ENCODE measurements at places on chromosomes 13 and 19. TPM values are rescaled to one million over a fixed set of nuclear protein-coding genes. Genes with fewer than 3 reads are reported as not detected.
A peak's percentile ranks its signal among the peaks of the same experiment; 100 is the strongest.

The GJA3 gene
- total RNA-seq: 0.10 TPM

The PEAK3 gene
- total RNA-seq: not detected

DNA sequence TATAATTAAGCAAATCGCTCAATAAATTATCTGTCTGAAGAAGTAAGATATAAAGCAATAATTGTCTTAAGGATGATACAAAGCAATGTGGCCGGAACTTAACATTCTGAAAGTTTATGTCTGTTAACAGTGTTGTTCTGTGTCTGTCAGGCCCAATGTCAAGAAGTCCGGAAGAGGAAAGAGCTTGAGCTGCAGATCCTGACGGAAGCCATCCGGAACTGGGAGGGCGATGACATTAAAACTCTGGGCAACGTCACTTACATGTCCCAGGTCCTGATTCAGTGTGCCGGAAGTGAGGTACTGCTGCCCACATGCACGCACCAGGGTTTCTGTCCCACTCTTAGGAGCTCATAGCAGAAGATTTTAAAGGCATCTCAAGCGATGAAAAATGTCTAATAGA lies 45.1 kb upstream of the TEX29 start:
- no peak for DNase-seq

- DNase-seq: peak; percentile 50
These were observed 2.6 kb upstream of the MCEMP1 start for GRCh38 chr19:7674010-7675005.

GRCh38 chr13:43294412-43294811 lies 271.0 kb downstream of the DNAJC15 start:
- DNase-seq: no peak

- DNase-seq: no peak
These were observed 829 bp upstream of the ATCAY start for GRCh38 chr19:3879656-3880055.

DNA sequence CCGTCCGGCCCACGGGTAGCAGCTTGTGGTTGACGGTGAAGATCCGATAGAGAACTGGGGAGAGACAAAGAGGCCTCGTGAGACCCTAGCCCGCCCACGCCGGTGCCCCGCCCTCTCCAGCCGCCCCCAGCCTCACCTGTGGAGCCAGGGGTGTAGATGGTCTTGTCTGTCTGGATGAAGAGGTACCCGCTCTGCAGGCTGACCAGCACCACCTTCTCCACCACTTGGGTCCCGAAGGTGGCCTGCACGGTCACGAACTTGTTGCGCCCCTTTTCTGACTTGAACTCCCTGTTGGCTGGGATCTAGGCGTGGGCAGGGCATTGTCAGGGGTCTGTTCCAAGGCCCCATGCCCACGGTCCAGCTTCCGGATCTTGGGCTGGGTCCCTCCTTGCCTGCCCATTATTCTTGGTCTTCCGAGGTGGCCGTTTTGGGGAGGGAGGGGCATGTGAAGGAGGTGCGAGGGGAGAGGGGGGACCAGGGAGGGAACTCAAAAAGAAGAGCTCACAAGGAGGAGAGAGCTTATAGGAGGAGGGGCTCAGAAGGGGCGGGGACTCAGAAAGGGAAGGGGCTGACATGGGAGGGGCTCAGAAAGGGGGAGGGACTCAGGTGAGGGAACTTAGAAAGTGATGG lies 2.2 kb downstream of the C3 start:
- DNase-seq: no peak

DNA sequence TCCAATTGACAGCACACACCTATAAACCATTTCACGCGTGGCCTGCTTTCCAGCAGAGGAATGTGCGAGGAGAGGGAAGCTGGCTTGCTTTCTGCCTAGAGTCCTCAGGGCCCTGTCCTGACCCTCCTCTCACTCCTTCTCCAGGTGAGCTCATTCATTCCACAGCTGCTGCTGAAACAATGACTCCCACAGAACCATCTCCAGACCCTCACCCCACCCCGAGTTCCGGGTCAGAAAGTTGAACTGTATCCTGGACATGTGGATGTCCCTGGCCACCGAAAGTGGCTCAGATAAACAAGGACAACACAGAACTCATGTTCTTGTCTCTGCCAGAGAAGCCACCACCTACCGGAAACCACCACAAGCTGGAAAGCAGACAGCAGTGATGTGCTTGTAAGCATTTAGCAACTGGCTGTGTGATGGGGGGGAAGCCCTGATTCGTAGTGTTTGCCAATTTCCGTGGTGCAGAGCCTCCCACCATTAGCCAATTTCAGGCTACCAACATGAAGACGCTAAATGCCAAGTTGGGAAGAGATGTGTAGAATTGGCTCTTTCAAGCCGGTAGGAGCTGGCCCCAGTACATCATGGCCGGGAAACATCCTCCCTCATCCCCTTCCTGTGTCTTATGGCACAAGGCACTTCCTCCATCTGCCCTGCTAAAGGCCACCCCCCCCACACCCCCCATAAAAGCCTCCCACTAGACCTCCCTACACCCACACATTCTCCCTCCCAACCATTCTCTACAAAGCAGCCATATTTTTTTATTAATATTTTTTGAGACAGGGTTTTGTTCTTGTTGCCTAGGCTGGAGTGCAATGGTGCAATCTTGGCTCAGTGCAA lies 5.0 kb downstream of the SYCE2 start:
- DNase-seq: no peak

DNA sequence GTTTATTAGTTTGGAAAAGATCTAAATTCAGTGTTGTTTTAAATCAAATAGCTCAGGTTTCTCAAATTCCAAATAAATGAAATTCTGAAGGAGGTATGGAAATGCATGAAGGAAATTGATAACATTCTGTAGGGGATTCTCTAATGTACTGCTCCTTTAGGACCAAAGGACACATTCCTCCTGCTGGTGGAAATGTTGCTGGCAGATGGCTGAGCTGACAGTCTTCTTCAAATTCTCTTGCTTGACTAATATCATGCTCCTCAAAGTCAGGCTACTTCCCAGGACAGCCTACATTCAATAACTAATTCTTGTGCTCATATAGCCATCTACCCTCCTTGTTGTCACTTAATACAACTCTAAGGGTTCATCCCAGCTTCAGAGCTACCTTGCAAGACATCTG lies 1118.5 kb downstream of the PCDH9 start:
- no peak for DNase-seq

DNA sequence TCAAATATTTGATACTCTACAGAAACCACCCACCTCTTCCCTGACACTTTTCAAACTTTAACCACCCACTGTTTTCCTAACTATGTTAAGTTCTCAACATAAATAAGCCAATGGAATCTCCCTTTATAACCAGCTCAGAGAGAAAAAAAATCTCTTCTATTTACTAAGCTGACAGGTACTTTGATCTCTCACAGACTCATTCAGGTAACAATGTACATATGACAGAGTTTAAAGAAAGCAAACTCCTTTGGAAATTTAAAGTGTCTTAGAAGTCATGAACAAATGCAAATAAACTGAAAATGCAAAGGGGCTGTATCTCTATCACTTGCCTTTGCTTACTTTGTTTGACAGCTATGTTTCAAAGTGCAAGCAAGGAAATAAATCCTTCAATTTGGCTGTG lies 109.3 kb downstream of the KLF12 start:
- no peak for DNase-seq

GRCh38 chr19:46447824-46448223 lies 19.1 kb upstream of the PNMA8C start:
- DNase-seq: no peak

DNA sequence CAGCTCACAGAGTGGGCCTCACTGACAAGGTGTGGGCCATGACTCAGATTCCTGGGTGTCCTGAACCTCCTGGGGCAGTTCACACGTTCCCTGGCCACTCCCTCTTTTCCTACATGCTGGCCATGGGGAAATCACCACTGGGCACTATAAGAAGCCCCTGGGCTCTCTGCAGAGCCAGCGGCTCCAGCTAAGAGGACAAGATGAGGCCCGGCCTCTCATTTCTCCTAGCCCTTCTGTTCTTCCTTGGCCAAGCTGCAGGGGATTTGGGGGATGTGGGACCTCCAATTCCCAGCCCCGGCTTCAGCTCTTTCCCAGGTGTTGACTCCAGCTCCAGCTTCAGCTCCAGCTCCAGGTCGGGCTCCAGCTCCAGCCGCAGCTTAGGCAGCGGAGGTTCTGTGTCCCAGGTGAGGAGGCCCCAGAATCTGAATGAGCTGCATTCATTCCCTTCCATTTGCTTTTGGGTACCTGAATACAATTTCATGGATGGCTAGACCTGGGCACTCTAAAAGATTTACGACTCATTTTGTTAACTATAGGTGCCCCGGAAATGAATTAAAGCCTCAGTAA lies at the start of gene OLFM4:
OLFM4 (plus strand) TSS at position 177 of the 567 bp plus-strand sequence; CDS start at position 201, 24 bp downstream.
- DNase-seq: no peak

DNA sequence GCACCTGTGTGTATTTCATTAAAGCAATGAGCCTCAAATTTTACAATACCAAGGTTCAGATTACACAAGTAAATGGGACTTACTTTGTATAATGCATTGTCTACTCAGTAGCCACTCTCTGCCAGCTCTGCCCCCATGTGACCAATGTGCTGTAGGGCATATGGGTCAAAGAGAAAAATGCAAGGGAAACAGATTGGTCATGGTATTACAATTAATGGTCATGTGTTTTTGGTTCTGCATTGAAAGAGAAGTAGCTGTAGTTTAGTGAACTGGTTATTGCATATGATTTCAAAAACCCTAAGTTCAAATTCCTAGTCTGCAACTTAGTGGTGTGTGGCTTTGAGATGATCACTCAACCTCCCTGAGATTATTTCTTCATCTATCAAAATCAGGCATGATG lies 545.4 kb downstream of the SUCLA2 start:
- no peak for DNase-seq

DNA sequence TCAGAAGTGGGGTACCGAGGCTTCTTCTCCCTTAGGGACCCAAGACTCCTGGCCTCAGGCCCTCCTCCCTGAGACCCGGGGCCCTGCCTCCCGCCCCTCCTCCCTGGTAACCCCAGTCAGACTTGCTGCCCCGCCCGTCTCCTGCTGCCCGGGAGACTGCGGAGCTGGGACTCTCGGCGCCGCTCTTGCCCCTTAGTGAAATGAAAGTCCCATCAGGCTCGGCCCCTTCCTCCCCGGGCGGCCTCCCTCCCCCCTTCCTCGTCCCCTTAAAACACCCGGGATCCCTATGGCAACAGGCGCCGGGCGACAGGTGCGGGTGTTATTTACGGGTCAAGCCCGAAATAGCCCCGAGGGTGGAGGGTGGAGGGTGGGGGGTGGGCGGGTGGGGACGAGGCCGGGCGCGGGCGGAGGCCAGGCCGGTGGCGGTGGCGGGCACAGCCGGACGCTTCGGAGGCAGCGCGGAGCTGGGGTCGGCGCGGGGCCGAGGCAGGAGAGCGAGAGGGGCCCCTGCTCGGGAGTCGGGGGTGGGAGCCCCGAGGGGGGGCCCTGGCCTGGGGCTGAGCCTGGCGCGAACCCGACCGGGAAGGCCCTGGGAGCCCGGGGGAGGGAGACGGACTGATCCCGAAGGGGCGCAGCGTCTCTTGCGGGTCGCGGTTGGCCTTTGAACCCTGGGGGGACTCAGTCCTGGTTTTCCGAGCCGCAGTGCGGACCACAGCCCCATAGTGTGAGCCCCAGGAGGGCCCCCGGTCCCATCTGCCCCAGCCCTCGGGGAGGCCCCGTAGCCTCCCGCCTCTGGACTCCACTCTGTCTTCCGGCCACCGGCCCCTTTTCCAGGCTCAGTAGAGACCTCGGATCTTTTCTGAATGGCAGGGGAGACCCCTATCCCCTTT lies at the start of gene CACNG6:
CACNG6 (plus strand) TSS at position 414 of the 890 bp plus-strand sequence. CDS start 1,241 bp downstream, outside the sequence.
- peak; percentile 44 for DNase-seq

- no peak for DNase-seq
These were observed 63.7 kb upstream of the TMTC4 start for GRCh38 chr13:100738176-100738855.

GRCh38 chr13:87131611-87132010 lies 539.6 kb upstream of the SLITRK5 start:
- no peak for DNase-seq

- DNase-seq: no peak
These were observed 129.1 kb upstream of the HTR2A start for GRCh38 chr13:47025791-47026447.

DNA sequence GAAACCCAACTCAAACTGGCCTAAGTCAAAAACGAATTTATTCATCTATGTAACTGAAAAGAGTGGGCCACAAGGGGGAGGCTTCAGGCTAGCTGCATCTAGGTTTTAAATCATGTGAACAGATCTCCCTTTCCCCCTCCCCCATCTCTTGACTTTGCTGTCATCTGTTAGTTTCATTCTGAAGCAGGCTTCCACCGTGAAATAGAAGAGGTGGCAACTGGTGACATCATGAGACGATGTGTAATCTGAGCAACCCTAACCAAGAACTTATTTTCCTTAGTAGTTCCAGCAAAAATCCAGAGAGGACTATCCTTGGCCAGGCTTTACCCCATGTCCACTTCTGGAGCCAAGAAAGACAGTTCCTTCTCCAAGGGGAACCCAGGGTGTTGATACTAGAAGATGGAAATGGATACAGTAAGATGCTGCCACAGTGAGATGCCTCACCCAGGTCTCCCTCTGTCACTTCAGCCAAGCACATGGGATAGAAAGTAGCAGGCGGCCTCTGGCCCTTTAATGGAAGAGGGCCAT lies 9.4 kb downstream of the SAMD4B start:
- DNase-seq: no peak

The ZNF98 gene
- not detected for total RNA-seq

DNA sequence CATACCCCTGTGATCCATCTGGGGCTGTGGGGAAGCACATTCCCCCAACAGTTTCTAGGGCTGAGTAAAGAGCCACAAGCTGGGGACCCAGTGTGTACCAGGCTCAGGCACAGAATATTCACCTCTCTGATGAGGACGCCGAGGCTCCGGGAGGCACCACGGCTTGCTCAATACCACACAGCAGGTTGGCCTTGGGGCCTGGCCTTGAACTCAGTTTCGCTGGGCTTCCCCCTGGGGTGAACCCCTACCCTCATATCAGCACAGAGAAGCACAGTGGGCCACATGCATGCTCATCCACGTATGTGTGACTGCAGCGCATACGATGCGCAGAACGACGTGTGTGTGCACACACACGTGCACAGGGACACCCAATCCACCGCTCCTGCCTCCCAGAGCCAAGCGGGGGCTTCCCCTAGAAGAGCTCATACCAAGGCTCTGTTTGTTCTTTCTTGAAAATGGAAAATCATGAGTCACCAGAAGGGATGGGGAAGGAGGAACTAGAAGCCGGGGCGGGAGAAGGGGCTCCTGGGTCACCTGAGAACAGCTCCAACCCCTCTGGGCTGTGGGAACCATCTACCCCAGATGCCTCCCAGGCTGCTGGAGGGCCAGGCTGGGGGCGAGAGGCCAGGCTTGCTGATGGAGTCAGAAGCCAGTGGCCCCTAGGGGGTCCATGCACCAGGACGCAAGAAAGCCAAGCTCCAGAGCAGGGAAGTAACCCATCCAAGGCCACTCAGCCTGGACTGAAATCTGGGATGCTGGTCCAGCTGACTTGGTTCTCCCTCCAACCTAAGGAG lies 4.9 kb upstream of the PDE4C start:
- DNase-seq: no peak

The GNG7 gene
- not detected for total RNA-seq
